SJSA1 (cell line): ENCODE measurements at places on chromosomes 4 and X.

- DNase-seq, result no peak
Measured at GRCh38 chr4:155974476-155974749, 20.7 kb upstream of the CTSO start.

GRCh38 chrX:15356444-15356843, 21.1 kb upstream of the PIGA start:
- no peak for DNase-seq

GRCh38 chr4:81319657-81320056, 104.6 kb upstream of the PRKG2 start:
- DNase-seq, result no peak

DNA sequence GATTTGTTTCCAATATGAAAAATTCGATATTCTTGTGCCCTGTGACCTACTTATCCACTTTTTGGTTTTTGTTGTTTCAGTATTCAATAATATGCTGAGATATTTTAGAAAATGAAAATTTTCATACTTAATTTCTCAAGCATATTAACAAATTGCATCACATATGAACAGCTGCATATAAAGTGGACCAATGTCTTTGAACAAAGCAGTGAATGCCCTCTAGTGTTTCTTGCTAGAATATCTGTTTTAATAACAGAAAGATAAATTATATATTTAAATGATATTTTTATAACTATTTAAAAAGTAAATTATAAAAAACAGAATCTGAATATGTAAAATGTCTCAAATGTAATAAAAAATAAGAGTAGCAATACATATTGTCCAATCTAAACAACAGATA, 31.7 kb upstream of the INTU start:
- no peak for DNase-seq

- DNase-seq, result no peak
Measured at GRCh38 chr4:23040539-23040938, 347.8 kb downstream of the GBA3 start.

DNA sequence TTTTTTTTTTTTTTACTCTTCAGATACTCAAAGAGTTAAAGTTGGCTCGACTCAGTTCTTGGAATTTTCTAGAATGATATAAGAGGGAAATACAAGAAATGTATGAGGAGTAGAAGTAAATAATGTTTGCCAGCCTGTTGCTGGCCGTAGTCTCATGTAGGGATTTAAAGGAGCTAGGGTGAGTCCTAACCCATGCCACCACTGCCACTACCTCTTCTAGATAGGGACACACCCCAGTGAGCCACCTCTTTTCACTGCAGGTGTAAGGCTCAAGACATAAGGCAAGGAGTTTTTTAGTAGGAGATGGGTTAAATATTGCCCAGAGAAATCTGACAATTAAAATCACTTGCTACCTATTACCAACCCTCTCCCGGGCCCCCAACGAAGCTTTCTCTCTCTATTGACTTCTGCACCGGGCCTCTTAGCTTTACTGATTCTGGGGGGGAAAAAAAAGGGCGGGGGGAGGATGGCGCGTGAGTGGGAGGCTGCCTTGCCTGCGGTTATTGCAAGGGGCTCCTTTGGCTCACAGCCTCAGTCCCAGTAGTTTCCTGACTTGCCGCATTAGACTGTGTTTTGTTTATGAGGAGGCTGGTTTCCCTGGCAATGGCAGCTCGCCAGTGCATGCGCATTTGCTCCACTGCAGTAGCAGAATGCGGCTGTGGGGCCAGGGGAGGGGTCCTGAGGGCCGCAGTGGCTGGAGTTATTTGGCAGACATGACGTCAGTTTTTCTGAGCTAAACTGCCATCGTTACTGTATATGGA, 3.0 kb downstream of the LINC00632 start:
- DNase-seq, result no peak

DNA sequence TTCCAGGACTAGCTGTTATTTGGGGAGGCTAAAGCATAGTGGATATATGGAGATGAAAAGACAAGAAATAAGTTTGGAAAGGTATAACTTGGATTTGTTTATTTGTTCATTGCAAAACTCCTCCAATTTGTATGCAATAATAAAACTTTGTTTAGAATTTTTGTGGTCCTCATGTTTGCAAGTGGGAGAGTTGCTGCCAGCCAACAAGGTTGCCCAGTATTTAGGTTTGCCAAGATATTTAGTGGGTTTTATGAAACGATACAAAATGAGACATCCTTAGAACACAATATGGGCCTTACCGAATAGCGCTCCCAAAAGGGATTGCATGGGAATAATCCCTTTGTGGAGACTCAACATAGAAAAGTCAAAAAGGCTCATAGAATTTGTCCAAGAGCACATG, 162.1 kb downstream of the INPP4B start:
- DNase-seq, result no peak

DNA sequence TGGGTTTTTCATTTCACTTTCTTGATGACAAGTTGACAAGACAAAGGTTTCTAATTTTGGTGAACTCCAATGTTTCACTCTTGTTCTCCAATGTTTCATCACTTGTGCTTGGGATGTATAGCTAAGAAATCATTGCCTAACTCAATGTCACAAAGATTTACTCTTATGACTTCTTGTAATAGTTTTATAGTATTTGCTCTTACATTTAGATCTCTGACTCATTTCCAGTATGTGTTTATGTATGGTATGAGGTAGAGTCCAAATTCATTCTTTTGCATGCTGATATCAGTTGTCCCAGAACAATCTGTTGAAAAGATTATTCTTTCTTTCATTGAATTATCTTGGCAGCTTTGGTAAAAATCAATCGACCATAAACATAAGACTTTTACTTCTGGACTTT, 12.2 kb upstream of the NWD2 start:
- no peak for DNase-seq

GRCh38 chrX:24235084-24235710, 78.7 kb downstream of the SUPT20HL2 start:
- DNase-seq, result no peak

GRCh38 chr4:23728971-23729370, 160.9 kb downstream of the PPARGC1A start:
- DNase-seq, result no peak

DNA sequence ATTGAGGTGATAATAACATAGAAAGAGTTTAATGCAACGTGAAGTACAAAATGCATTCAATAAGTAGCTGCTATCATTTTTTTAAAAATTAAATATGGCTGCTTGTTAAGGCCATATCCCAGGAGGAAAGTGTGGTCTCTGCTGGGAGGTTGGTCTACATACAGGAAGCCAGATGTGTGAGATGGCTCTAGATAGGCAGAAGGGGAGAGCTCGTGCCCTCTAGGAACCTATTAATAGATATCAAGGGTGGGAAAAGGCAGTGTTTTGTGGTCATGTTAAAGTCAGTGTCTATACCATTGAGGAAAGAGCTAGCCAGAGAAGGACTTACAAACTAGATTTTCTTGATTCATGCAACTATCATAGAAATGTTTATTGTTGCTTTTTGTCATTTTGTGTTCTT, 140.5 kb downstream of the KLHL8 start:
- no peak for DNase-seq

- no peak for DNase-seq
Measured at GRCh38 chrX:127124871-127125270, 305.3 kb downstream of the PRR32 start.

DNA sequence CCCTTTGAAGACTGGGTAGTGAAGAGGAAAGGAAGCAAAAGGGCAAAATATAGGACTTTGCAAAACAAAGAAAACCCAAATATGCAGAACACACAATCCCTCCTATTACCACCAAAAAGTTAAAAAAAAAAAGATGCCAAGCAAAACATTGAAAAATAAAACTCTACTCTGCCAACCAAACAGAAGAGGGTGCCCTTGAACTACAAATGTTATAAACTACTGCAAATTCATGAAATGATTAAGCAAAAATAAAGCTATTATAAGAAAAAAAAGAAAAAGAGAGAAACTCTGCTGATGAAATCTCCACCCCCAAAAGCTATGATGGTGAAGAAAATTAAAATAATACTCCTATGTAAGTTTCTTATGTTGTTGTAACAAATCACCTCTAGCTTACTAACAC, 168.5 kb upstream of the STK26 start:
- DNase-seq, result no peak

DNA sequence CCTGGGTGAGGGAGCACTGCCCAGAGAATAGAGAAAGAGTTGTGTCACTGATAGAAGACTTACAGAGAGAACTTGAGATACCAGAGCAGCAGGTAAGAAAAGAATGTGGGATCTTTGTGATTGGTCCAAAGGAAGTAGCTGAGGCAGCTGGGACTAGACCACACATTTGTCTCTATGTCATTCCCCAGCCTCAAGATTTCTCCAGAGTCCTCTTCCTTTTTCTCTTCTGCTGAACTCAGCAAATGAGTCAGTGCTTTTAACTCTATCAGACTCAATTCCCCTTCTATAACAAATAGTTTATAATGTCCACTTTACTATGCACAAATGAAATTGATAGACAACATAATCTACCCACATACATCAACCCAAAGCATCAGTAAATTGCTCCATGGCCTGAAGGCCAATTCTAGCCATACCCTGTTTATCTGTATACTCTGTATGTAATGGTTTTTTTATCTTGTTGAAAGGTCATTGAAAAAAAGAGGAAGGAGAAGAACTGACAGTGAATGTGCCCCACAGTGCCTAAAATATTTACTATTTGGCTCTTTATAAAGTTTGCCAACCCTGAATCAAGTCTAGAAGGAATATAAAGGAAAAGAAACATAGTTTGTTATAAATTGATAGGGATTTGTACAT, 38.2 kb downstream of the ETDC start:
- no peak for DNase-seq

- DNase-seq, result no peak
Measured at GRCh38 chrX:155246748-155247147, 17.5 kb downstream of the RAB39B start.

- no peak for DNase-seq
Measured at GRCh38 chr4:85393201-85393600, 81.7 kb upstream of the ARHGAP24 start.

DNA sequence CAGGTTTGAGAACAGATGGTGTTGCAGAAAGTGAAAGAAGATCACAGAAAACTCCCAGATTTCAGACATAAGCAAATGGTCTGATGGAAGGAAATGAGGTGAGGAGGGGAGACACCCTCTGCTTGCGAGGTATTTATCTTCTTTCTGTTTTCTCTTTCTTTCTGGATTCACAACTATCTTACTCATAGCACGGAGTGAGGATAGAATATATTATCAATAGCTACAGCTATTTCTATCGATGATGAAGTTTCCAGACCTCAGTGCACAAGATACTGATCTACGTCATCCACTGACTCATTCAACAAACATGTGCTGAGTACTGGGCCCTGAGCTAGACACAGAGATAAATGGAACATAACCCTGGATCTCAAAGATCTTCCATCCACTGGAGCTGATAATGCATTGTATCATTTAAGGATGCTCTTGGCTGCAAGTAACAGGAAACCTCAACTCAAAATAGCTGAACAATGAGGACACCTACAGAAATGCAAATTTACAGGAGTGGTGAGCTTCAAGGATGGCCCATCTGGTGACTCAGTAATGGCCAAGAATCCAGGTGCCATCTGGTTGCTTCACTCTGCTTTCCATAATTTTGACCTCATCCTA, 21.2 kb downstream of the SLC2A9 start:
- DNase-seq, result no peak

DNA sequence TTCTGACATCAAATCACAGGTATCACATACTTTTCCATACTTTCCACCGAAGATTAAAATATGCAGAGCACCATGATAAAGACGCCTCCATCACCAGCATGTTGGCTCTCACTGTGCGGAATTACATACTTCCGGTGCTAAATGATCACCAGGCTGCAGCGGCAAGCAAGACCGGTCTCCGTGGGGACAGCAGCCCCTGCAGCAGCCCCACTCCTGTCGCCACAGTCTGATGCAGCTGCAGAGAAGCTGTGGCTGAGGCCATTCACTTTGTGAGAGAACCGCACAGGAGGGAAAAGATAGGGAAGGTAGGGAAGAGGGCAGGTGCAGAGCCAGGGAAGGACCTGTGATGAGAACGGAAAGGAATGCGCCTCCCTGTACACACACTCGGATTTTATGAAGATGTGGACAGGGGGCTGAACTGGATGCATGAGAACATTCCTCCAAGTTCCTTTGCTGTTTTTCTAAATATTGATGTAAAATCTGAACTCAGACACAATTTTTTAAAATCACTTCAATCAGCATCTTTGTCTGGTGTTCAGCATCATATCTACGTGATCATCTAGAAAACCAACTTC, 38.3 kb downstream of the AFAP1 start:
- DNase-seq, result no peak

DNA sequence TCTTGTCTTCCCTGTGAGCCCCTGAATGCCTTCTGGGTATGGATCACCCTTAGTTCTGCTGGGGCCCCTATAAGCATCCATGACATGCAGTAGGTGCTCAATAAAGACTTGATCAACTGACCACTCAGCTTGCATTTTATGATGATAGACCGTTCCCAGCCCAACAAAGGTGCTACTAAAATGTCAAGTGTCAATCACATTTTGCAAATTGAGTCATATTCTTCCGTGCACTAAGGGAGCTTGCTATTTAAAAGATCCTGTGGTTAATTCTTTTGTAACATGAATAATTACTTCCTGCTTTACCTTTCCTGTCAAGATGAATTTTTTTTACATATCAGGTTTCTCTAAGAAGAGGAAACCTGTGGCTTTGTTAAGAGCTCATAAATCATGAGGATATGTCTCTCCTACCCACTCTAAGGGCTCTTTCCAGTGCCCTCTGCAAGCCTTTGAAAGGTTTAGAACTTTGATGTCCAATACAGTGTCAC, 47.6 kb downstream of the SH3KBP1 start:
- no peak for DNase-seq

- no peak for DNase-seq
Measured at GRCh38 chr4:89356086-89356485, 48.5 kb upstream of the GPRIN3 start.

DNA sequence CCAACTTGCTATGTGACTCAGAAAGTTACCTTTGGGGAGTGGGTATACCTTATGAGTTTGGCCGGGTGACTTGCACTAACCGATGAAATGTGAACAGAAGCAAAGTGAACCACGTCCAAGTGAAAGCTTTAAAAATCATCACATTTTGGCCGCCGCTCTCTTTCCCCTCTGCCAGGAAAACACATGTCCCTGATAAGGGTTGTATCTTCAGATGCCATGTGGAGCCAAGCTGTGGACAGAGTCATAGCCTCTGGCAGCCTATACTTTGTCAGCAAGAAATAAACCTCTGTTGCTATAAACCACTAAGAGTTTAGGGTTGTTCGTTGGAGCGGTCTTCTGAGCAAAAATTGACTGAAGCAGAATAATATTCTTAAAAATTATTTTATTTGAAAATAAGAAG, 92.3 kb downstream of the PRDM5 start:
- DNase-seq, result no peak

DNA sequence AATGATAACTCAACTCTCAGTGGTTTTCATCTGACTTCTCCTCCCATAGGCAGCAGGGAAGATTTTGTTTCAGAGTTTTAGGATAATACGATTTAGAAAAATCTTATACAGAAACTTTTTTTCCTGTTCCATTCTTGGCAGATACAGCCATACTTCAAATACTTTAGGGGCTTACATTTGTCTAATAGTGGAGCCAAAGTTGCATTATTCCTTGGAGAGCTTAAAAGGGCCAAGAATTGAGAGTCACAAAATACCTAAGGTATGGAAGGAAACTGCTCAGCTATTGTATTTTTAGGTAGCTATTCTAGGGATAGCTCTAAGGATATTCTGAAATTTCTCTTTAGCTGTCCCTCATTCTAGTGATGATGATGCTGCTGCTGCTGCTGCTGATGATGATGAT, 132.9 kb upstream of the PTCHD1 start:
- no peak for DNase-seq
